ENCODE measurements at places on chromosomes 6 and 20.
A peak's percentile ranks its signal among the peaks of the same experiment; 100 is the strongest.

- no peak for DNase-seq
These were observed 20.2 kb downstream of the HEBP2 start for GRCh38 chr6:138424004-138424904.

DNA sequence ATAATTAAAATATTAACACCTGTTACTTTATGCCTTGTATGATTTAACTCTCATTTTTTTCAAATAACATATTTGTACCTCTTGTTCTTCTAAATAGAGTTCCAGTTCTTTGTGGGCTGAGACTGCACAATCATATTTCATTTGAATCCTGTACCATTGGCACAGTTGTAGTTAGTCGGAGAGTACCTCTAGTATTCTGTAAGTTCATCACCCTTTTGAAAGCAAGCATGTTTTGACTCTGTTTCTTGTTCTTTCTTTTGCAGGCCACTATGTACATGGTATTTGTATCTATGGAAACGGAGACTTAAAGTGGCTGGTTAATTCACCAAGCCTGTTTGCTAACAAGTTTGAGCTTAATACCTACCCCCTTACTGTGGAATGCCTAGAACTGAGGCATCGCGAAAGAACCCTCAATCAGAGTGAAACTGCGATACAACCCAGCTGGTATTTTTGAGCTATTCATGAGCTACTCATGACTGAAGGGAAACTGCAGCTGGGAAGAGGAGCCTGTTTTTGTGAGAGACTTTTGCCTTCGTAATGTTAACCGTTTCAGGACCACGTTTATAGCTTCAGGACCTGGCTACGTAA lies 68.2 kb downstream of the C6orf52 start:
- DNase-seq = no peak

- peak; percentile 84 for DNase-seq
These were observed 42.4 kb upstream of the DDR1 start for GRCh38 chr6:30841644-30842504.

- DNase-seq = peak; percentile 93
These were observed 127.9 kb upstream of the NAA20 start for GRCh38 chr20:19889011-19889953.

GRCh38 chr6:22079783-22080182 lies 217.1 kb downstream of the PRL start:
- peak; percentile 93 for DNase-seq

DNA sequence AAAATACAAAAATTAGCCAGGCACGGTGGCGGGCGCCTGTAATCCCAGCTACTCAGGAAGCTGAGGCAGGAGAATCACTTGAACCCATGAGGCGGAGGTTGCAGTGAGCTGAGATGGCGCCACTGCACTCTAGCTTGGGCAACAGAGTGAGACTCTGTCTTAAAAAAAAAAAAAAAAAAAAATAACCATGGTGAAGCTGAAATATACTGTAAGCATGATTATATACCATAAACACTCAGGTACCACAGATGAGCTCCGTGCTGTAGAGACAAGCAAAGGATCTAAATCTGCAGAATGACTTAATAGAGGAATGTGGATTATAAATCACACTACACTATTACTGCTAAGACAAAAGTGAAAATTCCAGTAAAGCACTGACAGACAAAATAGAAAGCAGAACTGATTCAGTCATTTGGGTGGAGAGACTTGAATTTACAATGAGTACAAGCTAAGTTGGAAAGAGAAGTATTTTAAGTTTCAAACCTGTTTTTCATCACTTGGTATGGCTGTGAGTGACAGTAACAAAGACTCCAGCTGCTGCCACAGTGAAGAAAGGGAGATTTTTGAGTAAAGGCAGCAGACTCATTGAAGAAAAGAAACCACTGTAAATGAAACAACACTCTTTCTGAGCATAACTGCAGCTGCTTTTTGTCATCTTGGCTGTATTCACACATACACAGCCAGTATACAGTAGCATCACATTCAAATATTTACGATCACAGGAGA lies 322.1 kb downstream of the RNGTT start:
- DNase-seq = no peak

- no peak for DNase-seq
These were observed 5.5 kb downstream of the ZBP1 start for GRCh38 chr20:57614490-57615444.

GRCh38 chr20:32626859-32627636 lies 41.9 kb upstream of the NOL4L start:
- DNase-seq = no peak

DNA sequence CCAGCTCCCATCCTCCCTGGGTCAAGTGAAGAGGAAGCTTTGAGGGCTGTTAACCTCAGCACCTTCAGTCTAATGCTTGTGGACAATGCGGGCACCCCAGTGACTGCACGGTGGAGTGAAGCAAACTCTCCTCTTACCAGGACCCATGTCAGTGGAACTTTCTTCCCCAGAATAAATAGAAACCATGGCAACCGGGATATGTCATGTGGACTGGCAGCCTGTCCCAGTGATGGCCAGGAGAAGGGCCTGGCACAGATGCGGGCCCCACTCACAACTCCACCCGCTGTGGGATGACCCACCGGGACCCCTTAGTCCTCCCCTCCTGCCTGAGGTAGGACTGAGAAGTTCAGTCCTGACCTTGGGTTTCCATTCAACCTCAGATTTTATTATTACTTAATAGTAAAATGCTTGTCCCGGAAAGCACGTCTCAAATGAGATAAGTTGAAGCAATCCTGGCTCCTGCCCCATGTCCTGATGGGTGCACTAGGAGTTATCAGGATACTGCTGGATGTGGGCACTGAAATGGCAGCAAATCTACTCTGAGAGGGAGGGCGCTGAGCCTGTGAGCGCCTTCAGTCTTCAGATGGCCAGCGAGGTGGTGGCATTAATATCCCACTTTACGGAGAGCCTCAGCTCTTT lies 23.5 kb downstream of the TOX2 start:
- DNase-seq = no peak

DNA sequence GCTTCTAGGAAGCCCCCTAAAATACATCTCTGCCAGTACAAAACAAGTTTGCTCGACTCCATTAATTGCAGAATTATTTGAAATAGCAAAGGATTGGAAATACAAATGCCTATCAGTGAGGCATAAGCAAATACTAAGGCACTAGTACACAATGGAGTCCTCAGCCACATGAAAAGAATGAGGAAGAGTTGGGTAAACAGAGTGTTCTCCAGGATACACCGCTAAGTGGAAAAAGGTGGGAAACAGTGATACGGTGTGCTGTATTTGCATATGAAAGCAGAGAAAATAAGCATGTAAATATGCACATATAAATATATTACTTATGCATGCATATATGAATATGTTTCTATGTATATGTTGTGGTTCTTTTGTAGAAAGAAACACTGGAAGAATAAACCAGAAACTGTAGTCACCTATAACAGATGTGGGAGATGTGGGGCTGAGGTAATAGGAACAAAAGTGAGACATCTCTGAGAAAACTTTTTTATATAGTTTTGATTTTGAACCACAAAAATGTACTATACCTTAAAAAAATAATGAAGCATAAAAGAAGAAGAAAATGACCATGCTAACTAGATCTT lies 143.4 kb upstream of the MYLIP start:
- DNase-seq = no peak

GRCh38 chr6:28943557-28944411 lies 20.0 kb upstream of the TRIM27 start:
- peak; percentile 79 for DNase-seq

GRCh38 chr6:72595812-72596211 lies 26.1 kb upstream of the KCNQ5 start:
- no peak for DNase-seq

GRCh38 chr6:20673458-20673857 lies 139.2 kb downstream of the CDKAL1 start:
- DNase-seq = no peak

- DNase-seq = no peak
These were observed 35.2 kb downstream of the NCR2 start for GRCh38 chr6:41370488-41371111.

GRCh38 chr6:16450821-16451220 lies 212.4 kb downstream of the GMPR start:
- DNase-seq = peak; percentile 37

- DNase-seq = no peak
These were observed 20.0 kb upstream of the BEND6 start for GRCh38 chr6:56934876-56935275.

DNA sequence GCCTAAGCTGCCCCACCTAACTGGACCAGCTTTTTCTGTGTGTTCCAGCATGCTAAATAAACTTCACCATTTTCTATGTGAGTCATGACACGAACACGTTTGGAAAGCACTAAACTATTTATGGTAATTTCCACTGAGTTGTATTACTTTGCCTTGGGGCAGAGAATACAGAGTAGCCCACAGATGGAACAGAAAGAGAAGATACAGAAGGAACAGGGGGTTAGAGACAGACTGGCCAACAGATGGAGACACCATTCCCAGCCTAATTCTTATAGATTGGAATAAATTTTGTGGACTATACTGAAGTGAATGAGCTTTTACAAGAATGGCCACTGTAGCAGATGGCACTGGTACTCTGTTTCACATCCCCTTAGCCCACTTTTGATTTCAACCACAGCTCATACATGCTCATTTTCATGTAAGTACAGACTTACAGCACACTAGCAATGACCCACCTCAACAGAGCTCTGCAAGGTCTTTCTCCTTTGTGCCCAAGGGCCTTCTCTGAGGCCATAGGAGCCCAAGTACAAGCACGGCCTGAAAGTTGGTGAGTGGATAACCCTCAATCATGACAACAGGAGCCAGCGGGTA lies 13.1 kb upstream of the NT5DC1 start:
- DNase-seq = peak; percentile 53

DNA sequence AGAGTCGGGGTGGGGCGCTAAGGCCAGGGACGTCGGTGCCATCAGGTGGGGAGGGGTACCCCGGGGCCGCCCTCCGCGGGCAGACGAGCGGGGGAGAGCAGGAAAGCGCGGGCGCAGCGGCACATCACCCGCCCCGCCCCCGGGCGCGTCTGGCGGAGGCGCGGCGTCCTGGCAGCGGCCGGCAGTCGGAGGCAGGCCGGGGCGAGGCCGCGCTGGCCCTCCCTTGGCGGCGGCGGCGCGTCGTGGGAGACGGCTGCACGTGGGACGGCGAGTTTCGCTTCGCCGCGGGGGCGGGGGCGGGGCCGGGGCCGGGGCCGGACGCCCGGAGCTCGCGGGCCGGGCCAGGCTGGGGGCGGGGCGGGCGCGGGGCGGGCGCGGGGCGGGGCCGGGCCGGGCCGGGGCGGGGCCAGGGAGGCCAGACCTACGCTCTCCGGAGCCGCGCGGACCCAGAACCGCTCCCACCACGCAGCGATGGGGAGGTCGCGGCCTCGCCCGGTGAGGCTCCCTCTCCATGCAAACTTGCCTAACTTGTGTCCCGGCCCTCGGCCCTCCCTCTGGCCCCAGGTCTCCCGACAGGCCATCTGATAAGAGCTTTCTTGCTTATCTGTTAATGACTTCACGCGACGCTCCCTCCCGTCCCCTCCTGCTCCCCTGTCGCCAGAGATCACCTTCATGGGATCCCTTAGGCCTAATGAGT lies 12.5 kb downstream of the ITPR3 start:
- peak; percentile 55 for DNase-seq

DNA sequence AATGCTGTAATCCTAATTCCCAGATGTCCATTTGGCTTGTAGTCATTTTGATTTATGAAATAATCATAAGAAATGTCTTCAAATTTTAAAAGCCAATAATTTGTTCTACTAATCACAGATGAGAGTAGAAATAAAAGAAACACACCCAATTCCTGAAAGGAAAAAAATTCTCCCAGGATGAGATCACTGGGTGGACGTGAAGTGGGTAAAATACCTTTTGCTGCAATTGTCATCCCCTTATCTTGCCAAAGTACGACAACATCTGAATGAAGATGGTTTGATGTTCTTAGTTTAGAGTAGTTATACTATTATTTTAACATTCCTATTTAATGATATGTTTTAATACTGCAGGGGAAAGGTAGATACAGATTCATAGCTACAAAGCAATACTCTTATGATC lies 33.7 kb downstream of the MTHFD1L start:
- DNase-seq = no peak

DNA sequence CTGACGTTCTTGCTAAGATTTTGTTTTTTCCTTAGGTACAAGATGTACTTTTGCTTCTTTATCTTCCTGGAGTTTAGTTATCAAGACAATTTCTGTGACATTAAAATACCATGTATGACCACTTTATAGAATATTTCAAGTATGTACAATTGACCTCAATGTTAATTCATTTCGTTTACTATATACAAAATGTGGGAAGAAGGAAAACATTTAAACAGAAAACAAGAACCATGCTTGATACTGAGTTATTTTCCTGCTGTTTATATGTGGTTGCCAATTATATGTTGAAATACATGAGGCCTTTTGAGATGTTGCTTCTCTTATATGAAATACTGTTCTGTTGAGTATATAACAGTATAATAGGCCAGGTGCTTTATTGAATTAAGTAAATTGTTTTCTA lies 184.3 kb downstream of the JARID2 start:
- DNase-seq = peak; percentile 60

DNA sequence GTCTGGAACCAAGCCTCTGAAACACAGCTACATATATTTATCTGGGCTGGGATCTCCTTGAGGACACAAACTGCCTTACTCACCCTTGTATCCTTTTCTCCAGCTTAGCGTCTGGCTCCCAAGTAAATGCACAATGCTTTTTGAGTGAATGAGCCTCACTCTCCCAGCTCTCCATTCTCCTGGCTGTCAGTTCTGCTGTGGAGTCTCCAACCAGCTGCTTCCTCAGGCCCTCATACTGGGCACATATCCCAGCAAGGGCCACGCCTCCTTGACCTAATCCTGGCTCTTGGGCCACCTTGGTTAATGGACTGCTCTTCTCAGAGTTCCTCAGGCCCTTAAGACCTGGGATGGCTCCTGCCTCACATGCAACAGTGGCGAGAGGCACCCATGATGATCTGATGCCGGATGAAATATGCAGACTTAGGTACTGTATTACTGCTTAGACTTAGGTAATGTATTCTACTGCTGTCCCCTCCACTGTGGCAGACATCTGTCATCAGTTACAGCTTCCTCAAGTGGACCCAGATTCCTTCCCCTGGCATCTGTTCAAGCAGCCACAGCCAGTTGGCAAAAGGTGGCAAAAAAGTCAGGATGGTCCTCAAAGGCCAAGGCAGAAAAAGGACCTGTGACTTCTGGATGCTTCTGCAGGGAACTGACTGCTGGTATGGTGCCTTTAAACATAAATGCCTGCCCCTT lies 16.5 kb downstream of the SNHG17 start:
- peak; percentile 39 for DNase-seq

- peak; percentile 57 for DNase-seq
These were observed at the start of gene PPP1R18 for GRCh38 chr6:30686009-30686907. Gene PPP1R18 (minus strand): TSS chr6:30686645. CDS start chr6:30686018, 627 bp downstream.

Measured in choroid plexus epithelial cell (primary cell).